Trophoblast cell (in vitro differentiated cells and primary cell): ENCODE measurements at places on chromosomes 13 and 19.

- no peak overlapping the region for H3K4me3 ChIP-seq
- no peaks in the 10 kb centered on the region for H3K36me3 ChIP-seq
- peak; percentile 22 for DNase-seq
- no peaks in the 10 kb centered on the region for H3K4me1 ChIP-seq
- no peaks in the 10 kb centered on the region for H3K27me3 ChIP-seq
Observed at GRCh38 chr19:16889883-16890460, 1.2 kb downstream of the F2RL3 start.

DNA sequence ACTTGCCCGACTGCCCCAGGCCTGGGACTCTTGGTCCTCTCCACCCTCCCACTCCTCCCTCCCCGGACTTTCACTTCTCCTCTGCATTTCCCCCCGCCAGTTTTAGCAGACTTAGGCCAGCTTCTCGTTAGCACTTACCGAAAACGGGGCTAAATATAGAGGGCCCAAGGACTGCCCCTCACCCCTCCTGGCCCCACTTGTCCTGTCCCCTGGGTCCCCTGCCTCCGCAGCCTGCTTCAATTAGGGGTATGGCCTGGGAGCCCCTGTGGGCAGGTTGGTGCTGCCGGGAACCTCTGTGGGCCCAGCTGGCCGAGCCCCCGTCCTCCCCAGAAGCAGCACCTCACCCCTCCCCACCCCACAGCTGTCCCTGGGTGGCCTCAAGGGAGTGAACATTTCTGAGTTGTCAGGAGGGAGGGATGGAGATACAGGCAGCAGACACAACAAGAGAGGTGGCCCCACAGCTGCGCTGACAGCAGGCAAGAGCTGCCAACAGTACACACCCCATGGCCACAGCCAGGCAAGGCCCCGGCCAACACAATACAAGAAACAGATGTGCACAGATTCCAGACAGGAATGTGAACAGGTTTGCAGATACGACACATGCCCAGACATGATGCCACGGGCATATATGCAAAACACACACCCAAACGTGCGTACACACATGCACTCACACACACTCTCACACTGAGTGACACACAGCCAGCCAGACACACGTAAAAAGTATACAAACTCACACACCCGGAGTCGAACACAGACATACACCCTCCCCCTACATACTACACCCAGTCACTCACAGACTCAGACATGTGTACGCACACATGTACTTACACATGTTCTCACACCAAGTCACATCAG is 2.6 kb downstream of the POU2F2 start:
- DNase-seq = no peak
- no peaks in the 10 kb centered on the region for H3K36me3 ChIP-seq
- H3K27ac ChIP-seq = no peak overlapping the region
- peaks cover 7% of the 10 kb centered on the region for H3K27me3 ChIP-seq

- H3K36me3 ChIP-seq = no peaks in the 10 kb centered on the region
- no peaks in the 10 kb centered on the region for H3K4me1 ChIP-seq
- peak; percentile 73 for DNase-seq
- H3K4me3 ChIP-seq = no peak overlapping the region
- H3K27ac ChIP-seq = no peak overlapping the region
Observed at GRCh38 chr13:38421590-38422560, 72.2 kb downstream of the UFM1 start.

DNA sequence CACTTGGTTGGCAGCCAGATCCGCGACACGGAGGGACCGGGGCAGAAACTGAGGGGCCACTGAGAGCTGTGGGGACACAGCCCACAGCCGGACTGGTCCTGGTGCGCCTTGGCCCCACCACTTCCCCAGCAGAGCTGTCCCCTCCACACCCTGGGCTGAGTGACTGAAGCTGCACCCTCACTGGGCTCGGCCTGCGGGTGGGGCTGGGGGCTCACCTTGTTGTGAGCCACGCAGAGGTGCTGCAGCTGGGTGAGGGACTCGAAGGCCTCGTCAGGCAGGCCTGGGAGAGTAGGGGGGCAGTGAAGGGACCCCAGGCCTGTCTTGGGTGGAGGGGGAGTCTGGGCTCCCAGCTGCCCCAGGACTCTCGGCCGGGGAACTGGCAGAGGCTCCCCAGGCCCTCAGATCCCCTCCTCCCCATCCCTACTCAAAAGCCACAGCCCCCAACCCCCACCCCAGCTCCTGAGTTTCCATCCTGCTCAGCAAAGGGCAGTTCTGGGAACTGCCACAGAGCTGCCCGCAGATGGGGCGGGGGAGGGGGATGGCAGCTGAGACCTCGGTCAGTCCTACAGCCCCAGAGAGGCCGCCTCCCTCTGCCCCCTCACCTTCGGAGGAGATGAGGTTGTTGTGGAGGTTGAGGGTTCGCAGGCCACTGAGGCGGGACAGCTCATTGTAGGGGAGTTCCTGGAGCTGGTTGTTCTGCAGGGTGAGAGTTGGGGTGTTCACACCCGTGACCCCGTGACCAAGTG is 2.3 kb downstream of the PODNL1 start:
- no peaks in the 10 kb centered on the region for H3K4me1 ChIP-seq
- H3K27ac ChIP-seq = no peak overlapping the region
- peaks cover 4% of the 10 kb centered on the region for H3K36me3 ChIP-seq
- no peaks in the 10 kb centered on the region for H3K27me3 ChIP-seq
